ENCODE measurements at places on chromosomes 5 and 9.

GRCh38 chr5:115507681-115508080 is 36.9 kb downstream of the FEM1C start:
- no peak for DNase-seq

DNA sequence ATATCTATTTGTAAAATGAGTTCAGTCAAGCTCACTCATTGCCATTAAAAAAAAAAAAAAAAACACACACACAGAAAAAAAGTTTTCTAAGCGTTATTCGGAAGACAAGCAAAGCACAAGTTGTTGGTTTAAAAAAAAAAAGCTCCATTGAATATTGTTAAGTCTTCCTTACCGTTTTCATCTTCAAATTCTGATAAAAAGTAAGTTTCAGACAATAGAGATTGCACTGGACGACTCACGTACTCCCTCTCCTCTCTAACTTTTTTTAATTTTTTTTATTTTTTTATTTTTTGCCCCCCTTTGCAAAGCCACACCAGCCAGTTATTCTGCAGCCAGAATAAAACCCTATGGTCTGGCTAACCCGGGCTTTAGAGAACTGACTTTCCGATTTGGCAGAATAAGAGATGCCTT is 544 bp downstream of the ADAMTS6 start:
- DNase-seq, result no peak

- no peak for DNase-seq
These were observed 162.5 kb downstream of the ZNF462 start for GRCh38 chr9:107025260-107026035.

DNA sequence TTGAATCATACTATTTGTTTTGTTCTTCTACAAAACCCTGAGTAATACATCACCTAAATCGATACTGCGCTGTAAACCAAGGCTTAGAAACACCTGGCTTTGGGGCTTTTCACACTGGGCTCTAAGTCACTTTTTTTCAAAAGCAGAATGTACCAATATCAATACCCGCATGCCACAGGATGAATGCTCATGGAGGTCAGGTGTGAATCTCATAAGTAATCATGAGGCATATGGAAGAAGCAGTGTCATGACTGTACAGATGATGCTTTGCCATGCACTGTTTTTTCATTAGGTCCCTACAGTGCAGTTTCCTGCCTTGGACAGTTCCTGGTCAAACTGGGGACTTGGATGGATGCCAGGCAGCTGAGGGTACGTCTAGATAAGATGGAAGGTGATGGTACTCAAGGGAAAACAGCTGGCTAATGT is 49.0 kb upstream of the ATG10 start:
- DNase-seq, result no peak

DNA sequence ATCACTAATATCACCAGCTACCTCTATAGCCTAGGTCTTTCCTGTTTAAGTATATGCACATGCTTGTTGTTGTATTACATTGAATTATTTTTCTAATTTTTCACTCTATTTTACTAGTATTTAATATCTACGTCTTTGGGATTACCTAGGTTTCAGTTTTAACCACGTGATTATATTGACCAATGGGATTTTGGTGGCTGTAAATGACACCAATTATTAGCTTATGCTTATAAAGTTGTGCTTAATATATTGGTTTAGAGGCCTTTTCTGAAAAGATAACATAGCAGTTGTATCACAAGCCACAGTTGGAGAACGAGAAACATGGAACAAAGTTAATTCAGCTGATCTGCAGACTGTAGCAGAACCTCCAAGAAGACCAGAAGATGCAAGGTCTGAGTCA is 104.8 kb upstream of the PRDM9 start:
- DNase-seq, result no peak

DNA sequence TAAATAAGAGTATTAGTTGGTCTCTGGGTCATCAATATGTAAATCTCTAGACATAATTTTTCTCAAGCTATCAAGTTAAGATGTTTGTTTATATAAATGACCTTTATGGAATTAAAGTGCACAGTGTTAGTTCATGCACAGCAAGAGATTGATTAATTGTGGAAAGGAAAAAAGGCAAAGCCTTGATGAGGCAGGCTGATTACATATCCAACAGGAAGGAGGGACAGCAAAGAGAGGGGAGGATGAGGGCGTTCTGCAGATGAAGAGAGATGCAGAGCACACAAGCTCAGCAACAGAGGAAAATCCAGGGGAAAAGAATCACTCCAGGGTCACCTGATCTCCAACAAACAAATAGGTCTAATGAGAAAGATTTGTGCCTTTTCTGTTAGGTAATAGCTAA is 16.5 kb downstream of the NTRK2 start:
- no peak for DNase-seq

DNA sequence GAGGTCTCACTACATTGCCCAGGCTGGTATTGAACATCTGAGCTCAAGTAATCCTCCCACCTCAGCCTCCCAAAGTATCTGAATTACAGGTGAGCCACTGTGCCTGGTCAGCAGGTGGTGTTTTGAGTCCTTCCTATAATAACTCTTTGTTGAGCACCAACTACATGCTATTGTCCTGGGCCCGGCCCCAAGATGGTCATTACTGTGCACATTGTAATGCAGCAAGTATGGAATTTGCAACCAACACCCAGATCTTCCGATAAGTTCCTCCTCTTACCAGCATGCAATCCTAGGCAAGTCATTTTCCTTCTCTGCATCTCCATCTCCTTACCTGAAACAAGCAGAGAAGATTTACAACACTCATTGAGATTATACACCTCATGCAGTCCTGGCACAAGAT is 510.3 kb upstream of the KLF4 start:
- no peak for DNase-seq

DNA sequence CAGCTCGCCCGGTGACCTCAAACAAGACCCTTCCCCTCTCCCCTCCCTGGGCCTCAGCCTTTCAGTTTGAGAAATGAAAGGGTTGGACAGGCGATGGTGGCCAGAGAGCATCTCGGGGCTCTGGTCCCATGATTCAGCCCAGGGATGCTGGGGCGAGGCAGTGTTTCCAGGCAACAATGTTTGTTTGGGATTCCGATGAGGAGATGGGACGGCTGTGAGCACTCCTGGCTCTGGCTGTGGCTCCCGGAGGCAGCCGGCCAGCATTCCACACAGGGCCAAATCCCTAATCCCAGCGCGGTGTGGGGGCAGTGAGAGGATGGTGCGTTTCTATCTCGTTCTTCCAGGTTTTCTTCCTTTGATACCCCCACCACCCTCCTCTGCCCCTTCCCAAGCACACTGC is 66.0 kb downstream of the HMCN2 start:
- DNase-seq, result no peak
